ENCODE measurements at places on chromosomes 2 and 18.

DNA sequence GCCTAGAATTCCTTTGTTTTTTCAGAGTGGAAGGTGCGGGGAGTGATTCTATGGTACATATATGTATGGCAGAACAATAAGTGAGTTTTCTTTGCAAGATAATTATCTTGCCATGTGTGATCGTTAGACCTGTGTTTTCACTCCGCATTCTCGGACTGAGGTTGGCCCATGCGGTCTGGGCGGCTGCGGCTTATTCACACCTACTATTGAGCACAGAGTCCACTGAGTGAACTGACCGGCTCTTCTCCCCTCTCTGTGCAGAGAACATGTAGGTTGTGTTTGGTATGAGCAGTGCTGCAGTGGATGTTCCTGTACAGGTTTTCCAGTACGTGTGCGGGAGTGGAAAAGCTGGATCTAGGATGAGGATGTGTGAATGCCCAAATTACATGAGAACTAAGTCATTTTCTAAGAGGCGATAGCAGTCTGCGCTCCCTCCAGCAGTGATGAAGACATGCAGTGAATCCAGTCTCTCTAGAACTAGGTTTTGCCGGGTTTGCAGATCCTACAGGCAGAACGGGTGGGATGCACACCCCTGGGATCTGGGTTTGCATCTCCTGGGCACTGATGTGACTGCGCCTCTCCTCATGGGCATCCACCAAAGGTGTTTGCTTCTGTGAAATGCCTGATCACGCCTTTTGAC, 27.1 kb downstream of the MTERF4 start:
- DNase-seq, result no peak

GRCh38 chr2:238231251-238231793, 8.5 kb downstream of the HES6 start:
- DNase-seq, result peak; percentile 69

DNA sequence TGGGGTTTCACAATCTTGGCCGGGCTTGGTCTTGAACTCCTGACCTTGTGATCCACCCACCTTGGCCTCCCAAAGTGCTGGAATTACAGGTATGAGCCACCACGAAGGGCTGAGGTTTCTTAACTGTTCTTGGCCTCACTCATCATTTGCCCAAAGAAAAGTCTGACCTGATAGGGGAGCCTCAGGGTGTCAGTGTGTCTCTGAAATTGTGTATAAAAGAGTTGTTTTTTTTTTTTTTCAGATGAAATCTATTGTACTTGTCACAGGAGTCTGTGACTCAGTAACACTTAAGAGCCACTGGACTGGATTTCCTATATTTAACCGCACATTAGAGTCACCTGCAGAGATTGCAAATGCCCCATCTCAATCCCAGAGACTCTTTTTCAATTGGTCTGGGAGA, 16.9 kb downstream of the PMAIP1 start:
- DNase-seq, result no peak

DNA sequence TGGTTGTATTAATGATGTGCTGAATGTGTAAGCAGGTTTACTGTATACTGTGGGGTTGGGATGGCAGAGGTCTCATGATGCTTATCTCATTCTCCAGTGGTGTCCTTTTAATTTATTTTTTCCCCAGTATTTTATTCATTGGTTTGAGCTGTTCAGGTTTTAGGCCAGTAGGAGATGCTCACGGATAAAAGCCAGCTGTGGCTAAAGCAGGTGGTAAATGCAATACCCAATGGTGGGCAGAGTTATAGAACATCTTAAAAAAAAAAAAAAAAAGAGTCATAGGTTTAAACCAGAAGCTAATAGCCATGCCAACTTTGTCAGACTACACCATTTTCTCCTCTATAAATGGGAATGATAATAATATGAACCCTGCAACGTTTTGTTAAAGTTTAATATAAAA, 57.8 kb upstream of the NEUROD1 start:
- no peak for DNase-seq

DNA sequence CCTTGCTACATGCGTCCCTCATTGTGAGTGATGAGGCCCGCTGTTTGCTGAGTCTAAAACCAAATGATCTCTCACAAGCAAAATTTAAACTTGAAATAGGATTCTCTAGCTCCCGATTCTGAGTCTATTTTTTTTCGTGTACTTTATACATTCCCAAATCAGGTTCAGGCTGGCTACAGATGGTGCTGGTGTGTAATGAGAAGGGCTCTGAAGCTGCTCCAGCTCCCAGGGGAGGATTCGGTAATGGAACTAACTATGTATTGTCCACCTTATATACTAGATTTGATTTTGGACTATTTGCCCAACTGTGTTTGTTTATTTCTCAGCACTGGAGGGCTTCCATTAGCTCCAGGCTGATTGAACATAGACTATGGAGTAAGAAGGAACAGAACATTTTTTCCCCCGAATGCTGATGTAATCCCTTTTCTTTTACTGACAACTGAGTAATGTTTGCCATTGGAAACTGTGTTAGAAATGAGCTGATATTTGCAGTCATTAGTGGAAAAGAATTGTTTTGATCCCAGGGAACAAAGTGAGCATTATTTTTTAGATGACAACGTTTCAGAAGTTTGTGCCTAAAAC, 274.0 kb upstream of the FIGN start:
- no peak for DNase-seq

- DNase-seq, result no peak
Measured at GRCh38 chr2:36615222-36615621, 17.3 kb upstream of the FEZ2 start.

DNA sequence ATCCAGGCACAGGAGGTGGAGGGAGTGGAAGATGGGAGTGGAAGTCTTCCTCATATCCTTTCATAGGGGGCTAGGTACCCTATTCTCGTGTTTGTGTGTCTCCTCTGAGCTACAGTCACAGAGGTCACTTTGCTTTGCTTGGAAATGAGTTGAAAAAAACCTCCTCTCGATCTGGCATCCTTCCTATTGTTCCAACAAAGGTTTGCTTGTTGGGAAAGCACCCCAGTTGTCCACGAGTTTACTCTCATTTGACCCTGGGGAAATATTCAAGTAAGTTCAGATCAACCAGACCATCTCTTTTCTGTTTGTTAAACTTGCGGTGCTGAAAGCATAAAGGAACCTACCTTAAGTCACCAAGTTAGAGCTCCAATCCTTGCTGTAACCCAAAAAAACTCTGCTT, 59.3 kb downstream of the ARHGEF33 start:
- DNase-seq, result no peak

DNA sequence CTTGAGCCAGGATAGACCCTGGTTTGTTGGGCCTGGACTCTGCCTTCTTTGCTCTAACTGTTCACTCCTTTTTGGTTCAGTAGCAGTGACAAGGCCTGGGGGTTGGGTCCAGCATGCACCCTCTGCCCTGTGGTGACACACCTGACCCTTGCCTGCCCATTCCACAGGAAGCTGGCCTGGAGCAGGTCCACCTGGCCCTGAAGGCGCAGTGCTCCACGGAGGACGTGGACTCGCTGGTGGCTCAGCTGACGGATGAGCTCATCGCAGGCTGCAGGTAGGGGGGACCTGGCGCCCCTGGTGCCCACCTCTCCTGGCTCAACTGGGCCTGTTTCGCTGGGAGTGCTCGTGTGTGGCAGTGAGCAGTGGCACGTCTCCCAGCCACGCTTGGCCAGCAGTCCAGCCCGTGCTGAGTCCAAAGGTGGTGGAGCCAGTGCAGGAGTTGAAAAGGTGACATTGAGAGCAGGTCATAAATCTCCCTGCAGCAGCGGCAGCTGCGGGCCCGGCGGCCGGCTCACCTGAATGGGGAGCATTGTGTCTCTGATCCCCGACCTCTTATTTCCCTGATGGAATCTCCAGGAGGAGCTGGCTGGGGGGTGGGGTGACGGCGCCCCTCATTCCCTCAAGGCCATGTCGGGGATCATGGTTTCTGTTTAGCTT, 102.6 kb downstream of the DYSF start:
- DNase-seq, result no peak

DNA sequence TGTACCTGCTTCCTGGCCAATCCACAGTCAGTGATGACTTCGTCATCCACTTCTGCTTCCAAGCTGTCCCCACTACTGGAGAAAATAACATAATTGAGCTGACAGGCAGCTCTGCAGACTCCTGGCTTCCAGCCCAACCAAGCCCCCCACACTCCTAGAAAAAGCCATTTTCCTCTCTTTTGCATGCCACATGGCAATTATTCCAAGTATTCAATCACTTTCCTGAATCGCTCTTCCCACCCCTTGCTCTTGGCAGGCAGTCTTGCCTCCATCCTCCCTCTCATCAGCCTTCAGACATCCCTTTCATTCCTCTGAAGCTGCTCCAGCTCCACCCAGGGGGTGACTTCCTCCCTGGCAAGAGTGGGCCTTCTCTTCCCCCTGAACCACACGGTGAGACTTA, 14.3 kb upstream of the ST8SIA5 start:
- no peak for DNase-seq

GRCh38 chr2:47299555-47299954, 103.4 kb upstream of the MSH2 start:
- no peak for DNase-seq

DNA sequence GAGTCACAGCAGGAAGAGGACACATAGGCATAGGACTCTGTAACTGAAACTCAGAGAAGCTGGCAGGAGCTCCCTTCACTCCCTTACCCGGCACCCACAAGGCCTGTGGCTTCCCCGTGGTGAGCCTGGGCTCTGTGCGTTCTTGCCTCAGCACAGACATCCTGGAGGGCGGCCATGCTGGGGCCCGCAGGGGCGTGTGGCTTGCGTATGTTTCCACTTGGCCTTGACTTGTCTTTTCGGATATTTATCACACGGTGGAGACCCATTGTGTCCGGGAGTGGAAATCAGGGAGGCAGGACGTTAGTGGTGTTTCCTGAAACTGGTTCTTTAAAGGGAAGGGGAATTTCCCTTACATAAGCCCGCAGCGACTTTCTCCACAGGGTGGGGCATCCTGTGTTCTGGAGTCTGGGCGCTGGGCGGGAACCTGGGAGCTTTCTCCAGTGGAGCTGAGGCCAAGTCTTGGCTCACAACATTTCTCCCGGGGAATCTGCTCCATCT, 49.9 kb upstream of the EML6 start:
- no peak for DNase-seq

DNA sequence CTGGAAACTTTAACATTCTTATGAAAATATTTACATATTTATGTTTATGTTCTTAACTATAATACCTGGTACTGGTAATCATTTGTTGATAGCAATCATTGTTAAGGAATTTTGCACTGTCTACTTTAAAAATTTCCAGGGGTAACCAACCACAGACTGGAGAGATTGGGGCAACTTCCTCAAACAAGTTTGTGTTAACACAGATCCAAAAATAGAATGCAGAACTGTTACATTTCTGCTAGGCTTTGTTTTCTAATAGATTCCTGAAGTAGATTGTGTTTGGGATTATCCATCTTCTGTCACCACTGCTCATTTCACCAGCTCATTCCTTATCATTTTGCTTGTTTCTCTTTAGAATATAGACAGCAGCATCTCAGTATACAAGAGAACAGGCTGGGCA, 23.7 kb downstream of the RNF125 start:
- DNase-seq, result no peak

DNA sequence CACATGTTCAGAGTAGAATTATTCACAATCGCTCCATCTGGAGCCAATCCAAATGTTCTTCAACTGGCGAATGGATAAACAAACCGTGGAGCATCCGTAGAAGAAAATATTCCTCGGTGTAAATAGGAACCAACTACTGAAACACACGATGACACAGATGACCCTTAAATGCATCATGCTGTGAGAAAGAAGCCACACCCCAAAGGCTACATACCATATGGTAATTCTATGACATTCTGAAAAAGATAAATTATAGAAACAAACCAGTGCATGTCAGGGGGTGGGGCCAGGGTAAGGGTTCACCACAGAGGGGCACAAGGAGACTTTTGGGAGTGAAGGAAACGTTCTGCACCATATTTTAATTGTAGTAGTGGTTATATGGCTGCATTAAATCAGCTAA, 312.2 kb upstream of the SMIM21 start:
- DNase-seq, result no peak

GRCh38 chr18:75121266-75121665, 87.7 kb downstream of the PTGR3 start:
- DNase-seq, result no peak
